Inflammatory macrophage treated with lipopolysaccharide for 4 hours (primary cell): ENCODE measurements at places on chromosomes 4 and X.
A peak's percentile ranks its signal among the peaks of the same experiment; 100 is the strongest.

GRCh38 chr4:122623637-122624166 lies 2.8 kb upstream of the IL21 start:
- no peak for DNase-seq

GRCh38 chr4:86043755-86044592 lies 315.9 kb downstream of the MAPK10 start:
- peak; percentile 39 for DNase-seq

DNA sequence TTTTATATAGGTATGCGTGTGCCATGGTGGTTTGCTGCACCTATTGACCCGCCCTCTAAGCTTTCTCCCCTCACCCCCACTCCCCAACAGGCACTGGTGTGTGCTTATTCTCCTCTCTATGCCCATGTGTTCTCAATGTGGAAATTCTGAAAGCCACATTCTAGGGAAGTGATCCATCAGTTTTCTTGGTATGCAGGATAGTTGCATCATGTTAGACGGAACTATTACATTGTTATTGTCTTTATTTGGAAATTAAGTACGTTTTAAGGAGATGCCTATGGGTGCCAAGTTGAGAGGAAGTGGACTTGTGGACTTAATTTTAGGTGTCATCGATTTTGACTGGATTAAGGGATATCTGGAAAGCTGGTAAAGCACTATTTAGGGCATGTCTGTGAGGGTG lies 204.6 kb downstream of the RBM46 start:
- no peak for DNase-seq

DNA sequence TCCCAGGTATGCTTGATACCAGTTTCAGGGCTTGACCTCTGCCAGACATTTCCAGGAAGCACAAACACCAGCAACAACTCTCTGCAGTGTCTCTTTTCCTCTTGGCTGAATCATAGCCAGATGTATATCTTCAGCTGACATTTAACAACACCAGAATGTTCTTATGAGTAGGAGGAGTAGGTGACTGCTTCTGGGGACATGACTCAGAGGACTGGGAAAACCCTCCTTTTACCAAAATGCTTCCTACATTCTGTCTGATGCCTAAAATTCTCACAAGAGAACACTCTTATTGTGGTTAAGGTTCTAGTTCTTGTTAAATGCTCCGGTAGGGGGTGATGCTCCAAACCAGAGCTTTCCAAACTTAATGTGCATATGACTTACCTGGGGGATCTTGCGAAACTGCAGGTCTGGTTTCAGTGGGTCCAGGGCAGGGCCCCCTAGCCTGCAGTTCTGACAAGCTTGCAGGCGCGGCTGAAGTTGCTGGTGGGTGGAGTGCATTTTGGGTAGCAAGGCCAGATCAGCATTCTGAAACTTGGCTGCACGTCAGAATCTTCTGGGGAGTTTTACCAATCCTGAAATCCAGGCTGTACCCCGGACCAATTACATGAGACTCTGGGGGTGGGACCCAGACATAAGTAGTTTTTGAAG lies 329.3 kb upstream of the RPS6KA3 start:
- no peak for DNase-seq

DNA sequence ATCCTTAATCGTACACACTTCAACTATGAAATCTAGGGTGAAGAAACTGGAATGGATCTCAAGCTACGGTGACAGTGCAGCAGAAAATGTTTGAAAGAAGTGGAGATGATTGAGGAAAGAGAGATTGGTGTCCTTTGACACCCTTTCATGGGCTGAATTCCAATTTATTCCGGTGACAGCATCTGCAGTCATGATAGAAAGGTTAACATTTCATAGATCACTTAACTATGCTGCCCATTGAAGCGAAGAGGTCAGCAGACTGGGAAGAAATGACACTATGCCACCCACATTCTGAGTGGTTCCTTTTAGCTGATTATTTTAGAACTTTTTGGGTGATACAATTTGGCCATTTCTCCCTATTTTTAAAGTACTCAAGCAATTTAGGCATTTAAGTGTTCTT lies 82.3 kb downstream of the DNAAF6 start:
- DNase-seq = no peak
